ENCODE measurements at places on chromosomes 7 and 10.

DNA sequence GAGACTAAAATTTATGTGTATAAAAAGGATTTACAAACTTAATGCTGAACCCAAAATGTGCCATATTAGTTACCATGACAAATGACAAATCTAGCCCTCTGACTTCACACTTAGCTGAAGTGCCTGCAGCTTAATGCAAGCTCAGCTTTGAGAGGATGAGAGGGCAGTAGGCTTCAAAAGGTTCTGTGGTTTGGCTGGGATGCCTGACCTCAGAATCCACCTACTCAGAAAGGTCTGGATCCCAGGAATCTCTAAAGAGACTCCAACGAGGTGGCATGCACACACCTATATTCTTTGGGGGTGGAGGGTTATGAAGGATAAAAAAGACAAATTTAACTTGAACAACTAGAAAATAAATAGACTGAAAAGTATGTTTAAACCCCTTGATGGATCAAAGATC lies 213.4 kb downstream of the TAX1BP1 start:
- no peak for DNase-seq

DNA sequence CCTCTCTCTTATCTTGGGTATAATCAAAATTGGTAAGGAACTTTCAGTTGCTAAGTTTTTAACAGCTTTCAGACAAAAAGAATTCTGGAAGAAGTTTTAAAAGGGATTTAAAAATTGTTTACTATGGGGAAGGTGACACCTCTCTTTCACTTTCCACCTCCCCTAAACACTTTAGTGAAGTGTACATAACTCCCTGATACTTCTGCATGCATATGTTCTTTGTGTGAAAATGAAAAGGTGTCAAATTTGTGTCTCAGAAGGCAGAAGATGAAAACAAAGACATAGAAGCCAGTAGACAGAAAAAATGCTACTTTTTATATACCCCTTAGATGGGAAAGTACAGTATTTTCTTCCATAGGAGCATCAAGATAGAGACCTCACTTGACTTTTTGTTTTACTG lies 117.8 kb downstream of the TMEM26 start:
- DNase-seq, result no peak

GRCh38 chr10:121468726-121469125 lies 129.5 kb downstream of the FGFR2 start:
- no peak for DNase-seq

GRCh38 chr7:121793716-121794115 lies 79.2 kb upstream of the PTPRZ1 start:
- DNase-seq, result peak; percentile 76

DNA sequence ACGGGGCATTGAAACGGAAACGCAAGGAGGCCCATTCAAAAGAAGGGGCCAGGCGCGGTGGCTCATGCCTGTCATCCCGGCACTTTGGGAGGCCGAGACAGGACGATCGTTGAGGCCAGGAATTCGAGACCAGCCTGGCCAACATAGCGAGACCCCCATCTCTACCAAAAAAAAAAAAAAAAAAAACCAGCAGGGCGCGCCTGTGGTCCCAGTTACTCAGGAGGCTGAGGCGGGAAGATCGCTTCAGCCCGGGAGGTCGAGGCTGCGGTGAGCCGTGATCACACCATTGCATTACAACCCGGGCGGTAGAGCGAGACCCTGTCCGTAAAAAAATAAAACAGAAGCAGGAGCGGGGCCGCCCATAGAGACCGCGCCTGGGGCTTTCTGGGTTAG lies 396 bp downstream of the PSMG3 start:
- DNase-seq, result no peak

DNA sequence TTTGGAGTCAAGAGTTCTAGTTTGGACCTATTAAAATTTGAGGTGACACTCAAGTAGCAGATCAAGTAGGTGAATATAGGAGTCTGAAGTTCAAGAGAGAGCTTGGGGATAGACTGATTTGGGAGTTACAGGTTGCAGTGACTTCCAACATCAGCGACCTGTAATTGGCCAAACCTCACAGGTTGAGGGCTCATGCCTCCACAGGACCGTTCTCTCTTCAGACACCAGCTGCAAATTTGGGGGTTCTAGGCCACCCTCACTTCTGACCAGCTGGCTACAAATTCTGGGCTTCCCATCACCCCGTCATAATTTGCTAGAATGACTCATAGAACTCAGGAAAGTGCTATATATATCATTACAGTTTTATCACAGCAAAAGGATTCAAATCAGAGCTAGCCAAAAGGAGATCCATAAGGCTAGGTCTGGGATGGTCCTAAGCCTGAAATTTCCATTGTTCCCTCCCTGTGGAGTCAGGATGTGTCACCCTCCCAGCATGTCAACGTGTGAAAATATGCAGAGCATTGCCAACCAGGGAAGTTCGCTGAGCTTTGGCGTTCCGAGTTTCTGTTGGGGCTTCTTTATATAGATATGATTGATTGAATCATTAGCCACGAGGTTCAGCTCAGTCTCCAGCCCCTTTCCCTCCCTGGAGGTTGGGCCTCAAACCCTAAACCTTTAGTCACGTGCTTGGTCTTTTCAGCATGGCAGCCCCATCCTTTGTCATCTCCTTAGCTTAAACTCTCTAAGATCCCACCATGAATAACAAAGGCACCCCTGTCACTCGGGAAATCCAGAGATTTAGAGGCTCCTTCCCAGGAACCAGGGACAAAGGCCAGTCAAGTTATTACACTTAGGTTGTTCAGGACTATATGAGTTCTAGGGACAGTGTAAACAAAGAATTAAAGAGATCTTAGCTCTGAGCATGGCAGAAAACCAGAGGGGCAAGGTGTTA lies 20.7 kb upstream of the ZNF212 start:
- no peak for DNase-seq

GRCh38 chr7:26233902-26234511 lies 32.5 kb downstream of the CBX3 start:
- no peak for DNase-seq

DNA sequence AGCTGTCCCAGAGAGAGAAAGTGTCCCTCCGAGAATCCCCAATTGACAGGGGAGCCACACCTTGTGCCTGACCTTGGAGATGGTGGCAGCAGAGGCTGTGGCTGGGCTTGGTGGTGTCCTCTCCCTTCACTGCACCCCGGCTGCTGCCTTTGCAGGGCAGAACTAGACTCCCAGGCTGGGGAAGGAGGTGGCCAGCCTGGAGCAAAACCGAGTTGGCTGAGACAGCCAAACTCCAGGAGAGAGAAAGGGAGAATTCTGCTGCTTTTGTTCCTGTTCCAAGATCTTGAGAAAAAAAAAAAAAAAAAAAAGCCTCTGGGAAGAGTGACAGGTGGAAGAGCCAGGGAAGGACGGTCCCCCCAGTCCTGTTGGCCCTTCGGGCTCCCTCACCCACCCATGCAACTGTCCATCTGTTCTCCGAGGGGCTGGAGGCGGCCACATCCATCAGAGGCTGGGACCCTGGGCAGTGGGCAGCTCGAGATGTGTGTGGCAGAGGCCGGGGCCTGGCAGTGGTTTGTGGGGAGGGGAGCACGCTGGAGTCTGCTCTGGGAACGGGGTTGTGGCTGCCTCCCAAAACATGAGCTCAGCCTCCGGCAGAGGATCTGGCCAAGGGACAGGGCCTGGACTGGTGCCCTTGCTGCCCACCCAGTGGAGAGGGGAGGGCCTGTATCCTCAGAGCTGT lies 35.5 kb downstream of the CLIP2 start:
- DNase-seq, result no peak

- peak; percentile 4 for DNase-seq
Observed at GRCh38 chr10:68562661-68563570, 2.8 kb downstream of the TET1 start.

DNA sequence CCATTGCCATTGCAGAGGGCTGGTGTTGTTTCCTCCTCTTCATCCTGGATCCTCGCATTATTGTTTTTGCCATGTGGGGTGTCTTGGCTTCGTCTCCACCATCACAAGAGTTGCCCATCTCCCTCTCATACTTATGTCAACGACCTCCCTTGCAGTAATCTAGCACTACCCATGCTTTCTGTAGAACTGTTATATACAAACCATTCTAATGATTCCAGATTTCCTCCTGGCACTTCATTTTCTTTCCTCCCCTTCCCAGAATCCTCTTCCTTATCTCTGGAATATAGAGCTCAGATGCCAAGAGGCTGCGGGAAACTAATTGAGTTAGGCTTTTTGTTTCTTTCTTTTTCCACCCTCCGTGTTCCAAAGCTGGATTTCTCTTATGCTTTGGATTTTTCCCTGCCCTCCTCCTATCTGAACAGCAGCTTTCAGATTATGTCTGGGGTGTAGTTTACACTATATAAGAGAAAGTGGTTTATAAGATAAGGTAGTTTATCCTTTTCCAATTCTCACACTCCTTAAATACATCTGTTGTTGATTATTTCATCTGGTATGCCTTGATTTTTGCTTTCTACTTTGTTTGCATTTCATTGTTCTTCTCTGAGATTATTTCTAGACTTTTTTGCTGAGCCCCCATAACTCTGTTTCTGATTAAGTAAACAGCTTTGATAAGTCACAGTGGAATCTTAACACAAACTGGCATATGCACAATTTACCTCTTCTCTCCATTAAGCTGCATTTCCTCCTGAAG lies 264.1 kb downstream of the BICC1 start:
- no peak for DNase-seq

DNA sequence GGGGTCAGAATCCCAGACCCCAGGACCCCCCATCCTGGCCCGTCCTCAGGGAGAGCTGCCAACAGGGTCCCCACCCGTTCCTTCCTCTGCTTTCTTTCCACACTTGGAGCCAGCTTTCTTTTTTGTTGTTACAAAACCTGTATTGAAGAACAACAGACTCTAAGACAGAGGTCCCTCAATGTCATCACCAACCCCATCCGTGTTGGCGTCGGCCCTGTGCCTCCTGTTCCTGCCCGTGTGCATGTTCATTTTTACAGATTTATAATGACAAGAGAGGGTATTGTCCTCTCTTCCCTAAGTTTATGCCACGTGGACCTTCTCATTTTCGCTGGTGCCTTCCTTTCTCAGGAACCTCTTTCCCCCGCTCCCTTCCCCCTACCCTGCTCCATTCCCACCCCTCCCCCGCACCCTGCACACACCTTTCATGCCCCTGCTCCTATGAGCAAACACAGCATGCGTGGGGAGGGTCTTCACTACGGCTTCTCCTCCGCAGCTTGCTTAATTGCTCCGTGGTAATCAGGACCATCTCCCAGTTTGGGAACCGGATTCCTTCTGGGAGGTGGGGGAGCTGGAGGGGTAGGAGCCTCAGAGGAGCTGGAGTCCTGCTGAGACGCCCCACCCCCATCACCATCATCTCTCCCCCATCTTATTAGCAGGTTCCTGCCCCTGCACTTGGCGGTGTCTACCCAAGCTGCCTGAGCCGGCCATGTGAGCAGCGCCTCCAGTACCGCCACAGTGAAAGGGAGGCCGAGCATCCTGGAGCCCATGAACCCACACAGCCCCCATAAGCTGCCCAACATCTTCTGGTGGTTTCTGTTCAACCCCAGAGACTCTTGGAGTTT lies 88.0 kb upstream of the INSIG1 start:
- DNase-seq, result no peak

GRCh38 chr10:132609211-132609610 lies 71.6 kb downstream of the INPP5A start:
- DNase-seq, result no peak

Data from NCI-H2029 (cell line).